ENCODE measurements at places on chromosomes 16 and 17. TPM values are rescaled to one million over a fixed set of nuclear protein-coding genes. Genes with fewer than 3 reads are reported as not detected.

DNA sequence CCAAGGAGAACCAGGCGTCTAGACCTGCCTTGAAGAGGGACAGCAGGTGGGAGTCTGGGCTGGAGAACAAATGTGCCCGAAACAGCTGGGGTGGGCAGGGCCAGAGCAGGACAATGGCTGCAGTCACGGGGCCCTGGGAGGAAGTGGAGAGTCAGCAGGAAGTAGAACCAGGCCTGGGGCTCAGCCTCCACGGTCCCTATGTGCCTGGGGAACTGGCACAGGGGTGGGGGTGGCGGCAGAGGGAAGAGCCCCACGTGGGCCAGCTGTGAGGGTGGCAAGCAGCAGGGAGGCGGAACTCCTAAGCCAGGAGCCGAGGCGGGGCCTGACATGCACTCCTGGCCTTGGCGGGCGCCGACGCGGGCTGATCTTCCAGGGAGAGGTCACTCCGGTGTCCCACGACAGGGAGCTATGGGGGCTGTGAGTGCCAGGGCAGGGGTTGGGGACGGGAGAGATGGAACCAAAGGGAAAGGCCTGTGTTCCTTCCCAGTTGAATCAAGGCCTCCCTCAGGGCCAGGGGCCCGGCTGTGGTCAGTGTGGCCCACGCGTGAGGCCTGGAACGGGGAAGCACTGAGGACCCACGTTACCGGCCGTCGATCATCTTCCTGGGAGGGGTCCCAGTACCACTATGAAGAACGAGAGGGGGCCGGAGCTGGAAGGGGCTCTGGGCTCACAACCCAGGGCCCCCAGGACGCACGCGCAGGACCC is 42.7 kb downstream of the TIMM22 start:
- peak; percentile 70 for DNase-seq

DNA sequence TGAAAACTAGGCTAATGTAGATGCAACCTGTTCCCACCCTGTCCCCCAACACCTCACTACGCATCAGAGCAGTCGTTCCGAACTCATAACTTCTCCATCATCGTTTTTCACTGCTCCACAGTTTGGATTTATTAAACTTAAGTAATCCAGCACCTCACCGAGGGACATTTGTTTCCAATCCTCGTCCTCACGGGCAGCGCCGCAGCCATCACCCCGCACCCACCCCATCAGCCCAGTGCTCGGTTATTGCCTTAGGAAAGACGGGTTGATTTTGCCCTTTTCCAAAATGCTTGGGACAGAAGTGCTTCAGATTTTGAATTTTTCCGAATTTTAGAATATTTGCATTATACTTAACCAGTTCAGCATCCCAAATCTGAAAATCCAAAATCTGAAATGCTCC is 71.0 kb upstream of the DOC2B start:
- no peak for DNase-seq

- DNase-seq, result no peak
Observed at GRCh38 chr16:48194828-48195556, 39.2 kb upstream of the ABCC12 start.

- DNase-seq, result no peak
Observed at GRCh38 chr16:84930298-84931106, 80.8 kb downstream of the ZDHHC7 start.

DNA sequence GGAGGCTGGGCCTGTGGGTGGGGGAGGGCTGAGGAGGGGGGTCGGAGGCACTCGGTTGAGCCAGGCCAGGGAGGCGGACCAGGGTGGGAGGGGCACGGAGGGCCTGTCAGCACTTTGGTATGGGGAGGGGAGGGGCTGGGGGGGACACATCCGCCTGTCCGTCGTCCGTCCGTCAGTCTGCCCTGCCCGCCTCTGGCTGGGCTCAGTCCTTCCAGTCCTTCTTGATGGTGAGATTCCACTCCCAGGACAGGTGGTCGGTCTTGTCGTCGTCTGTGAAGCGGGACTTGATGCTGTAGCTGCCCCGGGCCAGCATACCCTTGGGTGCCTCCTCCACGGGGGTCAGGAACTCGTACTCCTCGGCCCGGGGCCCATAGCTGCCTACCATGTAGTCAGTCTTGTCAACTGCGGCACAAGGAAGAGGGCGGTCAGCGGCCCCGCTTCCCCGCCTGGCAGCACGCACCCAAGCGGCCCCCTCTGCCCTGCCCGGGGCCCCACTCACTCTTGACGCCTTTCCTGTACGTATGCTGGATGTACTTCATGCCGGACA is 2.4 kb downstream of the ARHGDIA start:
- DNase-seq, result no peak

- no peak for DNase-seq
Observed at GRCh38 chr16:22356930-22357634, 17.3 kb downstream of the CDR2 start.

KRT28 gene
- not detected for polyA plus RNA-seq

SLC52A1 gene
- polyA plus RNA-seq, result not detected

TNS4 gene
- polyA plus RNA-seq, result 0.14 TPM

CRYBA1 gene
- polyA plus RNA-seq, result not detected
